Left renal cortex interstitium (tissue), 4 donors: ENCODE measurements at places on chromosomes 2 and 18. TPM values are rescaled to one million over a fixed set of nuclear protein-coding genes. Genes with fewer than 3 reads are reported as not detected.

The FSIP2 gene
- polyA plus RNA-seq, result 2.5 TPM

The BMP10 gene
- not detected for polyA plus RNA-seq

The RUFY4 gene
- not detected for polyA plus RNA-seq

The ERFE gene
- polyA plus RNA-seq, result 7.8 TPM

The SNED1 gene
- 10.3 TPM for polyA plus RNA-seq

DNA sequence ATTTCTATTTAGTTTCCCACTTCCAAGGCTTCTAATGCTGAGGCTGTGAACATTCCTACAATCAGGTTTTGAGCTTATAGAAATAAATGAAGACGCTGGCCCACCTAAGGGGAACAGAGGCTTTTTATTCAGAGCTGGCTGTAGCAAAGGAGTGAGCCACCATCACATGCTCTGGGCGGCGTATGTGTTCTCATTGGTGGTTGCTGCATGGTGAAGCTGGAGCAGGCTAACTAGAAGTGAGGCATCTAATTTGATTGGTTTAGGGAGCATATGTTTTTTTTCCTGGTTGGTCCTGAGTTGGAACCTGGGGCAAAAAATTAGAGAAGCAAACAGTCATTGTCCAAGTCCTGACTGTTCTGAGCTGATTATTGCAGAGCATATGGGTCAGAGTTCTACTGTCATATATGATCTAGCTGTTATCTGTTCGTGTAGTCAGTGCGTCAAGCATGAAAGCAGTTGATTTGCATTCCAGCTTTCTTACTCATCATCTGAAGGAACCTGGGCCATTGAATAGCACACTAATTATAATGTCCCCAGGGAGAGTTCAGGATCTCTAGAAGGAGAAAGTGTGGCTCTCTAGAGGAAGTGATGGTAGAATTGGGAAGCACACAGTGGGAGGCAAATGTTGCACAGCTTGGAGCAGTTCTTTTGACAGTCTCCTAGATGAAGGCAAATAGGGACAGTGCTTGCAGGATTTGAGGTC lies 279.6 kb downstream of the PARD3B start:
- DNase-seq, result no peak

GRCh38 chr18:48333563-48333962 lies 75.6 kb downstream of the ZBTB7C start:
- no peak for DNase-seq

GRCh38 chr2:242043538-242044312 lies 174.2 kb downstream of the RTP5 start:
- no peak for DNase-seq

DNA sequence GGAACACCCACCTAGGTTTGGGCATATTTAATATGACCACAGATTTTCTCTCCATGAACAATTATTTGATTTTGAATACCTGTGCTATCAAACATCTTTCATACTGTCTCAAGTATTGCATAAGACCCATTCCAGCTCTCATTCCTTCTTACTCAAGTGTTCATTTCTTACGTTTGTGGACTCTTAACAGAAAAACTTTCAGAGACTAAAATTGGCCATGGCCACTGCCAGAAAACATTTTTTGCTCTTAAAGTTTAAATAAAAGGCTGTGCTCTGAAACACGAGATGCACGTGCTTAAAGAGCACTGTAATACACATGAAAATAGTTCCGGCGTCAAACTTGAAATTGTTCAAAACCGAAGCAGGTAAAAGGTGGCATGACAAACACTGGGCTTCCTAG lies 89.3 kb downstream of the LIMS1 start:
- DNase-seq, result no peak

DNA sequence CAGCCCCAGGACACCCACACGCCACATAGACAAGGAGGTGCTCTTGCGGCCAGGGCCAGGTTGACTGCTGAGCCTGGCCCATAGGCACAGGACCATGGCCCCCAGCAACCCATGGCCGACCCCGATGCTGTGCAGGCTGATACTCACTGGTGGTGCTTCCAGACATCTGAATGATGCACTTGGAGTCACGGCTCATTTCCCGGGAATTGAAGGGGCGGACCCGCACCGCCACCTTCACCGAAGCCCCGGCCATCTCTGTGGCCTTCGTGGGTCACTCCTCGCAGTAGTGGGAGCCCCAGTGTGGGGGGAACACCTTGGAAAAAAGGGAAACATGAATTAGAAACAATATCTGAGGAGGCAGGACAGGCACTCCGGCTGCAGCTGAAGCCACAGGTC lies 22.5 kb downstream of the KIF1A start:
- no peak for DNase-seq

DNA sequence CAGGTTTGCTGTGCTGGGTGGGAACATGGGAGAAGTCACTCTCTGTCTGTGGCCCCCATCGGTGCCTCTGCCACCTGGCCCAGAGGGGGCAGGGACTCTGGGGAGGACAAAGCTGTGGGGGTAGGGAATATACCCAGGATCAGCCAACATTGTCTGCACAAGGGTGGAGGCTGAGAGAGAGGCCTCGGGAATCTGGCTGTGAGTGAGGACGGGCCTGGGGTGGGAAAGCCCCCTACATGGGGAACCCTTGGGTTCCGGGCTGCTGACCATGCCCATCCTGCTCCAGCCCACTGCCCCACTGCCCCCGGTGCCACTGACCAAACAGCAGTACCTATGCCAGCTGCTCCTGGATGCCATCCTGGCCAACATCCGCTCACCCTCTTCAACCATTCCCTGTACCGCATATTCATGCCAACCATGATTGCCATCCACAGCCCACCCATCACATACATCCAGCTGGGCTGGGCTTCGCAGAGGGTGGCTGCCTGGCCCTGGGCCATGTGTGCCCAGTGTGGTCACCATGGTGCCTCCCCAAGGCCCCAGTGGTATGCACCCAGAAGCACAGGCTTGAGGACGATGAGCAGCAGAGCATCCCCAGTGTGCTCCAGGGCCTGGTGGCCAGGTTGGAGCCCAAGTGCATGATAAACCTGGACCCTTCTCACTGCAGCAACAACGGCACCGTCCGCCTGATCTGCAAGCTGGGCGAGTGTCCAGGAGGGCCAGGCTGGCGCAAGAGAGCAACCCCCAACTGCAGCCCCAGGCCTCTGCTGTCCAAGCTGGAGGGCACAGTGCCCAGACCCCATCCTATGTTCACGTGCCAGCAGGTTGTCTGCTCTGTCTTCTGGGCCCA lies 6.9 kb upstream of the POTEF start:
- no peak for DNase-seq

- no peak for DNase-seq
Measured at GRCh38 chr2:168543037-168543436, 87.0 kb downstream of the CERS6 start.
